ENCODE measurements at places on chromosomes 1 and 21.

DNA sequence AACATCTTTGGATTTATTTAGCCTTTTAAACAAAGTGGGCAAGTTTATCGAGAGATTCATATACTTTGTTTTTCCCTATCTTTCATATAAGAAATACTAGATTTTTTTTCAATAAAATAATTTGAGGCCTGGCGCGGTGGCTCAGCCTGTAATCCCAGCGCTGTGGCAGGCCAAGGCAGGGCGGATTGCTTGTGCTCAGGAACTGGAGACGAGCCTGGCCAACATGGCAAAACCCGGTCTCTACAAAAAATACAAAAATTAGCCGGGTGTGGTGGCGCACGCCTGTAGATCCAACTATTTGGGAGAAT is 1.6 kb upstream of the CDC14A start:
- no peak for DNase-seq

DNA sequence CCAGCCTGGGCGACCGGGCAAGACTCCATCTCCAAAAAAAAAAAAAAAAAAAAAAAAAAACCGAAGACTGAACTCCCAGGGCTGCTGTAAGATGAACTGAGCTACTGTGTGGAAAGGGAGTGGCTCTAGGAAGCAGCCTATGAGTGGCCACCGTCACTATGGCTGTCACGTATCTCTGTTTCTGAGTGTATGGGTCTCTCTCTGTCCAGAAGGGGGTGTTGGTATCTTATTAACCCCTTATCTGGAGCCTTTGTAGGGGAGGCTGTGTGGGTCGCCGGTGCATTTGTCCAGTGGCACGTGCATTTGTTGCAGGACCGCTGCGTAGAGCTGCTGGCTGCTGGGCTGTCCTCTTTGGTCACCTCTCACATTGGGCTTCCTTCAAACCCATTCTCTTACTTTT is 326.6 kb downstream of the CAMTA1 start:
- DNase-seq: no peak

GRCh38 chr1:22311461-22311860 is 140.2 kb upstream of the ZBTB40 start:
- DNase-seq: no peak

DNA sequence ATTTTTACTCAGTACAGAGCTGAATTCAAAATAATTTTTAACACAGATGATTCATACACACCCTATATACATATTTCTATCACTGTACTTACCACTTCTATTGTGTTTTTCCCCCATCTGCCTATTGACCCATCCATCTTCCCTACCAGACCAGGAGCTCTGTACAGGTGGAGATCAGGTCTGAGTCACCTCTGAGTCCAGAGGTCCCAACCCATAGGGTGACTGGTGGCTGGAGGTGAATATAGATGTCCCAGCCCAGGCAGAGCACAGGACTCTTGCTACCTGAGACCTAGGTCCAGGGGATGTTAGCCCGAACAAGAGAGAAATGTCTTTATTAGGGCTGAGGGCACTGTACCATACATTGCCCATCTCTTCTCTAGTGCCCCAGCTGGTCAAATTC is 54.8 kb downstream of the DMAP1 start:
- no peak for DNase-seq

- no peak for DNase-seq
Observed at GRCh38 chr1:43220905-43221778, 48.6 kb upstream of the TMEM125 start.

- DNase-seq: no peak
Observed at GRCh38 chr1:93958726-93959100, 49.5 kb upstream of the GCLM start.

DNA sequence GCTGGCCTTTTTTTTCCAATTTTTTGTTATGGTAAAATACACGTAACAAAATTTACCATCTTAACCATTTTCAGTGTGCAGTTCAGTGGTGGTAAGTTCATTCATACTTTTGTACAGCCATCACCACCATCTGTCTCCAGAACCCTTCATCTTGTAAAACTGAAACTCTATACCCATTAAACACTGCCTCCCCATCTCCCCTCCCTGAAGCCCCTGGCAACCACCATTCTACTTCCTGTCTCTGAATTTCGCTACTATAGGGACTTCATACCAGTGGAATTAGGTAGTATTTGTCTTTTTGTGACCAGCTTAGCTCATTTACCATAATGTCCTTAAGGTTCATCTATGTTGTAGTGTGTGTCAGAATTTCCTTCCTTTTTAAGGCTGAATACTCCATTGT is 8.7 kb downstream of the PKNOX1 start:
- no peak for DNase-seq

- no peak for DNase-seq
Observed at GRCh38 chr21:34974162-34974981, 74.7 kb downstream of the RUNX1 start.

DNA sequence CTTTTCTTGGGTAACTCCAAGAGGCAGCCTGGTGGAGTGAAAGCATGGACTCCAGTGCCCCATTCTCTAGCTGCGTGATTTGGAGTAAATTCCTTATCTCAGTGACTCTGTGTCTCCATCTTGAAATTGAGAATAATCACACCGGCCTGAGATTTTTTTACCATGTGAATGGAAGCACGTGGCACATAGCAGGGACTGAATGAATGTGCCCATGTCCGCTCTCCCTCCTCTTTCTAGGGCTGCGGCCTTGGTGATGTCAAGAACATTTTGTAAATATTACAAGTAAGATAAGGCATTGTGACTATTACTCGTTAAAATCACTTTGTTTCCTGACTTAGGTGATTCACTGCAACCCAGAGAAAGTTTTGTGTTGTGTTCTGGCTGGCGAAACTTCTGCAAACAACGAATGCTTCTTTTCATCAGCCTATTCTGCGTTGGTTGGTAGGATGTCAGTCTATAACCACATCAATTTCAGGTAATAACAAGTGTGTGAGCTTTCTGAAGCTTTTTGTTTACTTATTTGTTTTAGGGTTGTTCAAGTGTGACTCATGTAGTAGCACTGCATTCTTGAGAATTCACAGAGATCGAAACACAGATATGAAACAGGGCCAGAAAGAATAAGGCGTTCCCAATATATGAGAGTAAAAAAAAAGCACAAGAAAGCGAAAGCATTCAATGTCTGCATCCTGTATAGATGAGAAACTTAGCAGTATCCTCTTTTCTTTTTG is 135.7 kb upstream of the SLC45A1 start:
- no peak for DNase-seq

- no peak for DNase-seq
Observed at GRCh38 chr1:209766051-209766450, 10.2 kb downstream of the TRAF3IP3 start.

DNA sequence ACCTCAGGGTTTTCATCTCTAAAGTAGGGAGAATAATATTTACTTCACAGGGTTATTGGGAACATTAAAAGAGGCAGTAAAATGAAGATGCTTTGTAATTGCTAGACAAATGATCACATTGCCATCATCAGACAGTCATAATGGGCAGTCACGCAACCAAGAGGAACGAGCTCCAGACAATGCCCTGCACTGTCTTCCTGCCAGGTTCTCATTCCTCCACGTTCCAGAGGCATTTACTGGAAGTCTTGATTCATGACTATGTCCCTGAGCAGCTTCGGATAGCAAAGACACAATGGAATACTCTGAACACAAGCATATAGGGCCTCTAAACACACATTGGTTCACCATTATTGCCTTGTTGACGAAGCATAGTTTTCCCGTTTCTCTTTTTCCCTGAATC is 389.7 kb downstream of the NTNG1 start:
- no peak for DNase-seq

- DNase-seq: no peak
Observed at GRCh38 chr1:70411360-70411844, 334 bp downstream of the CTH start.

DNA sequence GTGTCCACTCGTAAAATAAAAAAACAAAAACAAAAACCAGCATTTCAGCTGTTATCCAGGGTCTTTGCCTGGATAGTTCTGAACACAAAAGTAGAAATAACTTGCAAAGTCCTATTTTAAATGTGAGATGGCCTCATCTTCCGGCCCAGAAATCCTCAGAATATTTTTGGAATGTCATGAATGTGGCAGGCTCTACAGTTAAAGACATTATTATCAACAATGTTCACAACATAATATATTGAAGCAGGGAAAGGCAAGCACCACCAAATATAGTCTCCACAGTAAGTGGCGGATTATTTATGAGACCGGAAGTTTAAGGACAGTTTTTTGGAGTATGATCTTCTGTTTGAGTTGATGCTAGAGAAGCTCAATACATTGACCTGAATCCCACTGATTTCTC is 1.2 kb upstream of the C1orf198 start:
- no peak for DNase-seq

- no peak for DNase-seq
Observed at GRCh38 chr21:36656138-36656537, 42.8 kb upstream of the SIM2 start.

GRCh38 chr1:33792651-33793050 is 71.2 kb upstream of the HMGB4 start:
- DNase-seq: no peak

DNA sequence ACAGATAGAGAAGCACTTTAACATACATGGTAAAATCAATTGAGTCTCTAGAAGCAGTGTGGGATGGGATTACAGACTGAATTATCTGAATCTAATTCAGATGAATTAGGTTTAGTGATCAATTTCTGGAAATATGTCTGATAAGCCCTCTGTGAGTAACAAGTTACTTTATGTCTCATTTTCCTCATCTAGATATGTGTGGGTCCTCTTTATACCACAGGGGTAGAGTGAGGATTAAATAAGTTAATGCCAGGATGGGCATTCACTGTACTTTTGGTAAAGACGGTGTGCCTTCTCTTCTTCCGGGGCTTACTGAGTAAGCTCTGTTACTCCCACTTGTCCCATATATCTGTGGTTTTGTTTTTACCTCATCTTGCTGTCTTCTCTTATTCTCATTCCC is 225.8 kb downstream of the RYR2 start:
- no peak for DNase-seq

DNA sequence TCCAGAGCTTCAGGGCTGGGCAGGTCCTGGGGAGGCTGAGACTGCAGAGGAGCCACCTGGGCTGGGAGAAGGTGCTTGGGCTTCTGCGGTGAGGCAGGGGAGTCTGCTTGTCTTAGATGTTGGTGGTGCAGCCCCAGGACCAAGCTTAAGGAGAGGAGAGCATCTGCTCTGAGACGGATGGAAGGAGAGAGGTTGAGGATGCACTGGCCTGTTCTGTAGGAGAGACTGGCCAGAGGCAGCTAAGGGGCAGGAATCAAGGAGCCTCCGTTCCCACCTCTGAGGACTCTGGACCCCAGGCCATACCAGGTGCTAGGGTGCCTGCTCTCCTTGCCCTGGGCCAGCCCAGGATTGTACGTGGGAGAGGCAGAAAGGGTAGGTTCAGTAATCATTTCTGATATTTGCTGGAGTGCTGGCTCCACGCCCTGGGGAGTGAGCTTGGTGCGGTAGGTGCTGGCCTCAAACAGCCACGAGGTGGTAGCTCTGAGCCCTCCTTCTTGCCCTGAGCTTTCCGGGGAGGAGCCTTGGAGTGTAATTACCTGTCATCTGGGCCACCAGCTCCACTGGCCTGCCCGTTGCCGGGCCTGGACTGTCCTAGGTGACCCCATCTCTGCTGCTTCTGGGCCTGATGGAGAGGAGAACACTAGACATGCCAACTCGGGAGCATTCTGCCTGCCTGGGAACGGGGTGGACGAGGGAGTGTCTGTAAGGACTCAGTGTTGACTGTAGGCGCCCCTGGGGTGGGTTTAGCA is 9.3 kb downstream of the MYBPH start:
- DNase-seq: no peak

Measured in stimulated activated CD4-positive, alpha-beta T cell treated with anti-CD3 and anti-CD28 coated beads, TNF-alpha, amount 100 ng/mL, for 24 hours (primary cell).